Naive thymus-derived CD4-positive, alpha-beta T cell (primary cell): ENCODE measurements at places on chromosomes 7 and 10. TPM values are rescaled to one million over a fixed set of nuclear protein-coding genes. Genes with fewer than 3 reads are reported as not detected.

MSMB gene
- not detected for polyA plus RNA-seq

SUGCT gene
- polyA plus RNA-seq, result 1.2 TPM

LIPF gene
- not detected for polyA plus RNA-seq

DNA sequence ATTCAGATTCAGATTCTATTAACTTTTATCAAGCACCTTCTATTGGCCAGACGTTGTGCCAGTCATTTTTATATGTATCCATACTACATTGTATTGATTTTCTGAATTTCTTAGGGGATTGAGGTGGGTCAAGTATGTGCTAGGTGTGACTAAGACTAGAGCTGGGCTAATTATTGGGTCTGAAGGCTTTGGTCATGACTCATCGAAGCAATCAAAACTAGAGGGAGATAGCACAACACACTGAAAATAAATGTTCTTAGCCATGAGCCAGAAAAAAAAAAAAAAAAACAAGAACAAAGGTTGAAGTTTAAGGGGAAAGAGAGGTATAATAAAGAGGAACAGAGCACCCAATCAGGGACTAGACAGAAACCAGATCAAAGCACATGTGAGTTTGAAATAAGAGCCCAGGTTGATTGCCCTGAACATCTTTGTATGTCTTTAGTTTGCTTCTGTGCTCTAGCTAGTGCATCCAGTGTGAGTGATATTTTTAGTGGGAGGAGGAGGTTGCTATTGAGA is 171.6 kb upstream of the FOXP2 start:
- no peak for DNase-seq

DNA sequence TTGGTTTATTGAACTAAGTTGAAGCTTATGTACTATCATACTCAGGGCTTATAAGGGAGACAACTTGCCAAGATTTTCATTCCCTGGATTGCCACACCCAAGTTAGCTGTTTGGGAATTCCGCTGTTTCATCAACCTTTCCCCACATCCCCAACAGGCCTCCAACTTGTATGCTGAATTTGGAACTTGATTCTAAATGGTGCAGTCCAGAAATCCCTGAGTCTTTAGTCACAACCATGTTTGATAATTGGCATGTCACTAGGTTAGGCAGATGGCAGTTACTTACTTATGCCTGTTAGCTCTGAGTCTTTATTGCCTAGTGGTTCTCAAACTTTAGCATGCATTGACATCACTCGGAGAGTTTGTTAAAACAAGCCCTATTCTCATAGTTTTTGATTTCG is 135.4 kb upstream of the PRPS1L1 start:
- no peak for DNase-seq

DNA sequence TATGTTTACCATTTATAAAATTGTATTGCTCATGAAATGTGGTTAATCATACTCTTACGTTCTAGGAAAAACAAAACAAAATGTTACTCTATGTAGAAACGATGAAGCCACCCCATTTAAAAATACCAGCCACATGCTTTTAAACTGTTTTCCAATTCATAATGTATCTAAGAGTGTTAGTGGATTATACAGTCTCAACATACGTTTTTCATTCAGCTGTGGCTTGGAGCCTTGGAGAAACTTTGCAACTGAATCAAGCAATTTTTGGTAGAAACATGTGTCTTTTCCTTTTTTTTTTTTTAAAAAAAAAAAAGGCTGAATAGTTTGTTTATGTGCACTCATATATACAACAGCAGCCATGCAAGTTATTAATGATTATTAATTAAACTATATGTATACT is 378.0 kb upstream of the SEMA3D start:
- DNase-seq, result no peak

DNA sequence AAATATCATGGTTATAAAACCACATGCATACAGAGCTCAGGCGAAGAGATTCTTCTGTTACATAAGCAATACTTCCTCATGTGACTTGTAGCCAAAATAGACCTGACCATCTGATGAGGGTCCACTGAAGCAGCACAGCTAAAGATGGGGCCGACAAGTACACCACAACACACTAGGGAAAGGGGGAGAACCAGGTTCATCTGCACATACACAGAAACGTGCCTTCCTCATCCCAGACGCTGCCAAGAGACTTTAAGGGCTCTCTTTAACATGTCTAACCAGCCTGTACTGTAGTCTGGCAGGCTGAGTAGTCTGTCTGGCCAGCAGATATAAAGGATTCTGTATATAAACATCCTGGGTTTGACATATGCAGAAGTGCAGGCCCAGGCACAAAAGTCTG is 30.3 kb downstream of the ERCC6 start:
- DNase-seq, result no peak

DNA sequence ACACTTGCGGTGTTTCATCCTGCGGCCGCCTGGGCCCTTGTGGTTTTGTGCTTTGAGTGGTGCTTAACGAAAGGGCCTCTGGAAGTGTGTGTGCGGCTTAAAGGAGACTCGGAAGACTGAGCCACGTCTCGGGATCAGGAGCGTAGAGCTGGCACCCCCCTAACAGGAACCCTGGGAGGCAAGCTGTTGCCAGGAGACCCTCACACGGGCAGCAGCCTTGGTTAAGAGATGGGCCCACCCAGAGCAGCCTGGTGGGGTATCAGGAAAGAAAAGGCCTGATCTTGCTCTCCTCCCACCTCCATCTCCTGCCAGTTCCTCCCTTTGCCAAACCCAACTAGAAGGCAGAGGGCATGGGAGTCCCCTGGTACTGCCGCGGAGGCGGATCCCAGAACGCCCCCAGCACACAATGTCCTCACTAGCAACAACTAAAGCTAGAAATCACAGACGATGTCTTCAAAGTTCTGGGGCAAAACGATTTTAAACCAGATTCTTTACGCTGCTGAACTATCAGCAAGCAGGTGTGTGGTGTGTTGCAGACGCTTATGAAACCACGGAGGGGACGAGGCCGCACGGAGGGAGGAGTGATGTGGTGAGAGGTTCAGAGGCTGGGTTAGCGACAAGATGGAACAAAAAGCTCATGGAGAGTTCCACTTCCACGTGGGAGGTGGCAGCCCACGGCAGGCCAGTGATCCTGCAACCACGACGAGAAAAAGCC is 67.0 kb upstream of the INPP5A start:
- DNase-seq, result no peak

GRCh38 chr10:95356-96115 is 39.7 kb upstream of the ZMYND11 start:
- DNase-seq, result no peak

- DNase-seq, result no peak
Measured at GRCh38 chr7:106737202-106737562, 76.2 kb upstream of the CCDC71L start.

GRCh38 chr7:16326106-16326505 is 95.2 kb downstream of the CRPPA start:
- no peak for DNase-seq

GRCh38 chr10:105742184-105742583 is 1101.1 kb downstream of the SORCS3 start:
- DNase-seq, result no peak

DNA sequence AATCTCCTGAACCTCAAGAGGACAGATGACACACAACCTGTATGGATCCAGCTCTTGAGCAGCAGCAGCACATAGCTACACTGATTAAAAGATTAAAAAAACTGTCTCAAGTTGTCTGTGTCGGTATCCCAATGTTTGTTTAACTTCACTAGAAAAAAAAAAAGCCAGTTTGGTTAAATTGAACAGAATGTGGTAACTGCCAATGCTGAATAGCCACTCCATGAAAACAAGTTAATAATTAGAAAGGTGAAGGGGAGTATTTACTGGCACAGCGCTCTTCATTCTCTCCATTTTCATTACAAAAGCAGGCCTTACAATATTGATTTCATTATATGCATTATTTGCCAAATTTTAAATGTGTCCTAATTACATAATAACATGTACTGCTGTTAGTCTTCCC is 47.6 kb downstream of the GDI2 start:
- DNase-seq, result no peak

DNA sequence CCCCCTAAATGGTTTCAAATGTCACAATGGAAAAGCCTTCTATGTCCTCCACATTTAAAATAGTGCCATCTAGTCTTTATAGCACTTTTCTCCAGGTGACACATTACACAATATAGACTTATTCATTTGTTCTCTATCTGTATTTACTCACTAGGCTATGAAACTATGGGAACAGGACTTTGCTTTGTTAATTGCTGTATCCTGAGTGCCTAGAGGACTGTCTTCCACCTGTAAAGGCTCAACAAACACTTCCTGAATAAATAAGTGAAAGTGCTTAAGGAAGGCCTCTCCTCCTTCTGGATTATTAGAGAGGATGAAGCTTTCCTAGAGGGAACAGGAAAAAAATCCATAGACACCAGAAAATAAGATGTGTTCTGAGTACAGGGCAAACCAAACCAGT is 397.6 kb upstream of the LRRN3 start:
- no peak for DNase-seq

- DNase-seq, result no peak
Measured at GRCh38 chr10:33441561-33441960, 107.1 kb upstream of the NRP1 start.

DNA sequence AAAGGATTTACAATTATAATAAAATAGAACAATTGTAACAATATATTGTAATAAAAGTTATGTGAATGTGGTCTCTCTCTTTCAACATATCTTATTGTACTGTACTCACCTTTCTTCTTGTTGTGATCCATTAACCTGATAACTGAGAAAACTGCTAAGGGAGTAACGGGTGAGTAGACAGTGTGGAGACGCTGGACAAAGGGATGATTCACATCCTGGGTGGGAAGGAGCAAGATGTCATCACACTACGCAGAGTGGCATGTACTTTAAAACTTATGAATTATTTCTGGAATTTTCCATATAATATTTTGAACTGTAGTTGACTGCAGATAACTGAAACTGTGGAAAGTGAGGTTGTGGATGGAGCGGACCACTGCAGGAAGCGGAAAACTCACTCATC is 91.2 kb upstream of the PLPP4 start:
- DNase-seq, result no peak

DNA sequence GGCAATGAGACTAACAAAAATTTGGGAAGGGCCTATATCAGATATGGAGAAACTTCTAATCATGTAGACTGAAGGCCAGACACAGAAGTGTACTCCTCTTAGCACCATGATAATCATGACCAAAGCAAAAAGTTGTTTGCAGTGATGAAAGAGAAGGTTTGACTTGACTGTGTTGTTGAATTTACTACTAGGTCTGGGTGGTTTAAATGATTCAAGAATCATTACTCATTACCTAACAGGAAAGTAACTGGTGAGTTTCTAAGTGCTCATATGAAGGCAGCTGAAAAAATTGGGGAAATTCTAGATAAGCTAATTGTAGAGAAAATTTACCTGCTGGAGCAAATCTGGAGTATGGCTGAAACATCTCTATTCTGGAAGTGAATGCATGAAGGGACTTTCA is 451.5 kb upstream of the SORCS1 start:
- no peak for DNase-seq

GRCh38 chr10:130250127-130250526 is 113.9 kb downstream of the GLRX3 start:
- DNase-seq, result no peak

DNA sequence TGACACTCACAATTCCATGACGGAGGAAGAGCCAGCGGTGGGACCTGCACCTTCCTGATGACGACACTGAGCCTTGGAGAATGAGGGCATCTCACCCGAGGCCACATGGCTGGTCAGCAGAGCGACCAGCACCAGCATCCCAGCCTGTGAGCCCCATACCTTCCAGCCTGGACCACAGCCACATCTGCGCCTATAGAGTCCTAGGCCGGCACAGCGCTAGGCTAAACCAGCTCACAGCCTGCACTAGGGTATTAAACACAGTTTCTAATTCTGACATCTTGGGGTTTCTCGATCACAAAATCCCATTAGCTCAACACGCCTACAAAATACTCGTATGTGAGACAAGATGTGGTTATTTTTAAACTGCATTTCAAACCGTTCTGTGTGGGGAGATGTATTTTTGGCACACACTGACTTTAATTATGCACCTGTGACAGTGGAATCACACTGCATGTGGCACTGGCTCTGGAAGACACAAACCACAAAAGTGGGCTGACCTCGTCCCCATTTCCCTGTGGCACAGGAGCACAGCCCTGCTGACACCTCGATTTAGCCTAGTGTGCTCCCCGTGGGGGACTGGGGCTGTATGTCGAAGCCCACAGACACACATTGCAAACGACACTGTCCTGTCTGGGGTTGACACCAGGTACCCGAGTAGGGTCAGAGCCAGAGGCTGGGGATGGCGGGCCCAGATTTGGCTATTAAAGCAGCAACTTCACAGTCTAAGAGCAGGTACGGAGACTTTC is 32.5 kb downstream of the CPXM2 start:
- no peak for DNase-seq

- no peak for DNase-seq
Measured at GRCh38 chr10:118729641-118730258, 25.0 kb downstream of the CACUL1 start.

DNA sequence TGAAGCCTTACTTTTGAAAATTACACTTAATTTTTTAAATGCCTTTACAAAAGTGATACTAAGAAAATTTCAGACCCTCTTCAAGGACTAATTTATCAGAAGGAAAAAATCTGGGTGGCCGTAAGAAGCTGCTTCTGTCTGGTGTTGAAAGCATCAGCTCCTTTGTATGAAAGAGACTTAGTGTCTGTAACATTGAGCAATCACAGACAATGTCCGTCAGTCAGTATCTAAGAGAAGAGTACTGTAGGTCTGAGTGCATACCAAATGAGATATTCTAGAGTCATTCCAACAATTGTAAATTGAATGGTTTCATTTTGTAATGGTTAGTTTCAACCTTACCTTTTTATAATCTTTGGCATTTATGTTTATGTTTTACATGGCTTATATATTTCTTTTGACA is 11.1 kb upstream of the MDFIC start:
- DNase-seq, result no peak

GRCh38 chr7:113263749-113264148 is 145.4 kb upstream of the SMIM30 start:
- no peak for DNase-seq

- DNase-seq, result no peak
Measured at GRCh38 chr7:88851220-88851619, 55.7 kb upstream of the TEX47 start.

- no peak for DNase-seq
Measured at GRCh38 chr10:131075218-131075770, 236.2 kb downstream of the TCERG1L start.

DNA sequence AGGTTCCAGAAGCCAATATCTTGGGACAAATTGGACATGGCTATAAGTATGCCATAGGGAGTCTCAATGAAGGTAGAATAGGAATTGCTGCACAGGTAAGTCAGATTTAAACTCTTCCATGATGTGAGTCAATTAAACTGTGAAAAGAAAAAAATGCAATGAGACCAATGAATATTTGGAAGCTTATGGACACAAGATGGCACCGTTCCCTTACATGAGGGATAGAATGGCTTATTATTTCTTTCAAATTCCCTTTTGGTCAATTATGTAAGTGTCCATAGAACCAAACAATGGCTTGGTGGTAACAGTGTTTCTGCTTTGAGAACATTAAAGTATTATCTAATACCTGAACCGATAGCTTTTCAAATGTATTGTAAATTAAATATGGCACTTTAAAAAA is 35.6 kb downstream of the ACADSB start:
- DNase-seq, result no peak

- no peak for DNase-seq
Measured at GRCh38 chr7:26374647-26375373, 83.1 kb downstream of the SNX10 start.
